Neuronal stem cell (in vitro differentiated cells): ENCODE measurements at places on chromosomes 13 and 19.

GRCh38 chr13:40129467-40129866, 474.0 kb downstream of the COG6 start:
- no peaks in the 10 kb centered on the region for H3K27me3 ChIP-seq
- no peak for DNase-seq

DNA sequence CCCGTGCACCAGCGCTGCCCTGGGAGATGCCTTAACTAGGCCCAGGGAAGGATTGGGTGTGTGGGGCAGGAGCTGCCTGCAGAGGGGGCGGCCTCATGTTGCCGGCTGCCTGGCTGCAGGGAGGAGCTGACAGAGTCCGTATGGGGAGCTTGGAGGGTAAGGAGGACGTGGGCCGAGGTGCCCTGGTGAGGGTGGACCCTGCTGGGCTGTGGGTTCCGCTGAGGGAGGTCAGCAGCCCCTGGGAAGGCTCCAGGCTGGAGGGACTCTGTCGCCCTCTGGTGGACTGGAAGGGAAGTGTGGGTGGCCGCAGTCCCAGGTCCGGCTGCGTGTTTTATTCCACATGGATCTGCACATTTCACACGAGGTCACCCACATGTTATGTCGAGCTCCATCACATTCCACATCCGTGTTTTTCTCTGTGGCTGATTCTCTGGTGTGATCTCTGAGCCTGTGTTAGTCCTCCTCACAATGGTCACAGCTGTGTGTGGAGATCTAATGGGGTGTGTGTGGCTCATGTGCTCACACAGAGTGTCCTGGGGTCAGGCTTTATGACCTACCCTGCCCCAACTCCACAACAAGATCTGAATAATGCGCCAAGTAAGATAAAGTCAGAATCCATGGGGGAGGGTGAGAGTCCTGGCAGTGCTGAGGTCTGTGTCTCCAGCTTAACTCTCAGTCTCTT, 1.8 kb upstream of the CEACAM8 start:
- H3K4me3 ChIP-seq, result no peak overlapping the region
- H3K27ac ChIP-seq, result no peak overlapping the region
- H3K4me1 ChIP-seq, result no peaks in the 10 kb centered on the region
- H3K27me3 ChIP-seq, result no peaks in the 10 kb centered on the region
- peak; percentile 33 for DNase-seq

DNA sequence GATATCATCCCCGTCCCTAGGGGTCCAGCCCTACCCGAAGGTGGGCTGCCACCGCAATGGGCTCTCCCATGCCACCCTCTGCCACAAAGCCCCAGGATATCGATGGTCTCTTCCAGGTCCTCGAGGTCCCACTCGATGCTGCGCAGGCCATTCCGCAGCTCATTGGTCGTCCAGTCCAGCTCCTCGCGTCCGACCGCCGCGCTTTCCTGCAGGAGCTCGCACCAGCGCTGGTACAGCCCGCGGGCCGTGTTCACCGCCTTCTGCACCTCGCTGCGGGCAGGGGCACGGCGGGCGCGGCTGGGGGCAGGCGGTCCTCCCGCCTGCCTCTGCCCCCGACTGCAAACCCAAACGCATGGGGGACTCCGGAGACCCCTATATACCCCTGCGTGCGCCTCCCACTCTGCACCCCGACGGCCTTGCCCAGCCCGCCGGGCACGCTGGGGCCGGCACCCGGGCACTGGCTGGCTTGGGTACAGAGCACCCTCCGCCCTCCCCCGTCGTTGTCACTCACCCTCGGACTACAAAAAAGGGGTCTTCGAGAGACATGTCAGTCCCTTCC, 468 bp downstream of the STX10 start:
- DNase-seq, result peak; percentile 27
- H3K27me3 ChIP-seq, result no peaks in the 10 kb centered on the region
- H3K4me1 ChIP-seq, result peaks cover 2% of the 10 kb centered on the region
- no peak overlapping the region for H3K27ac ChIP-seq

- H3K27me3 ChIP-seq, result peaks cover 14% of the 10 kb centered on the region
- H3K4me3 ChIP-seq, result no peak overlapping the region
- no peaks in the 10 kb centered on the region for H3K36me3 ChIP-seq
- H3K4me1 ChIP-seq, result peaks cover 5% of the 10 kb centered on the region
- DNase-seq, result no peak
- no peak overlapping the region for H3K27ac ChIP-seq
Measured at GRCh38 chr13:113763254-113763653, 4.2 kb downstream of the TMEM255B start.

- H3K4me1 ChIP-seq, result peaks cover 24% of the 10 kb centered on the region
- H3K27me3 ChIP-seq, result no peaks in the 10 kb centered on the region
- peaks cover 46% of the 10 kb centered on the region for H3K36me3 ChIP-seq
- DNase-seq, result no peak
- no peak overlapping the region for H3K4me3 ChIP-seq
- H3K27ac ChIP-seq, result peak overlapping the region; percentile 24
Measured at GRCh38 chr19:14165990-14166830, 29.8 kb upstream of the ASF1B start.

GRCh38 chr13:20901668-20902437, 693 bp downstream of the XPO4 start:
- H3K4me1 ChIP-seq, result peaks cover 7% of the 10 kb centered on the region
- no peaks in the 10 kb centered on the region for H3K27me3 ChIP-seq
- DNase-seq, result no peak
- H3K27ac ChIP-seq, result peak overlapping the region; percentile 64
- peak overlapping the region; percentile 99 for H3K4me3 ChIP-seq
- H3K36me3 ChIP-seq, result peaks cover 2% of the 10 kb centered on the region

- no peak overlapping the region for H3K4me3 ChIP-seq
- no peak overlapping the region for H3K27ac ChIP-seq
- H3K27me3 ChIP-seq, result peaks cover 28% of the 10 kb centered on the region
- no peak for DNase-seq
Measured at GRCh38 chr19:42121656-42122069, 10.6 kb downstream of the POU2F2 start.
